MM.1S (cell line): ENCODE measurements at places on chromosomes 5 and 9.

DNA sequence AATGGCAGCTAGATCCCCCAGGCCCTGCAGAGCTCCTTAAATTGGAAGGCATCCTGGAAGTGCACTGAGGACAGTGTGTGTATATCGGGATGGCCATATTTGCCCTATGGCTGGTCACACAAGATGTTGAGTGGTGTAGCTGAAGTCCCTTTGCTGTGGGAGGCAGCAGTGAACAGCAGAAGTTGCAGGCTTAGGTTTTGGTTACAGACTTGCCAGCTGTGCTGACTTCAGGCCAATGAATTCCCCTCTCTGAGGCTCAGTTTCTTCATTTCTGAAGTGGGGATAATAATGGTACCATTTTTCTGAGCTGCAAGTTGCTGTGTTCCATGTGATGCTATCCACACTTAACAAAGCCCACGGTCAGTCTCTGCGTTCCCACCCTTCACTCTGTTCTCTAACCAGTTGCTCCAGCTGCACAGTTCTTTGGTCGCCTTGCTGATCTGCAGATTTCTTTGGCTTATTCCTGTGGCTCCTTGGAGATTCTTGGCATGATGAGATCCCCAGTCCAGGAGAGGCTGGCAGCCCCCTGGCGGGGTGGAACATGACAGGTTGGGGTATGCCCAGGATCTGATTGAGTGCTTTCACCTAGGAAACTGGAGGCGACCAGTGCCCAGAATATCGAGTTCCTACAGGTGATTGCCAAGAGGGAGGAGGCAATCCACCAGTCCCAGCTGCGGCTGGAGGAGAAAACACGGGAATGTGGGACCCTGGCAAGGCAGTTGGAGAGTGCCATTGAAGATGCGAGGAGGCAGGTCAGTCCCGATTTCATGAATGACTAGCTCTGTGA is 6.5 kb upstream of the GLE1 start:
- no peak for DNase-seq

DNA sequence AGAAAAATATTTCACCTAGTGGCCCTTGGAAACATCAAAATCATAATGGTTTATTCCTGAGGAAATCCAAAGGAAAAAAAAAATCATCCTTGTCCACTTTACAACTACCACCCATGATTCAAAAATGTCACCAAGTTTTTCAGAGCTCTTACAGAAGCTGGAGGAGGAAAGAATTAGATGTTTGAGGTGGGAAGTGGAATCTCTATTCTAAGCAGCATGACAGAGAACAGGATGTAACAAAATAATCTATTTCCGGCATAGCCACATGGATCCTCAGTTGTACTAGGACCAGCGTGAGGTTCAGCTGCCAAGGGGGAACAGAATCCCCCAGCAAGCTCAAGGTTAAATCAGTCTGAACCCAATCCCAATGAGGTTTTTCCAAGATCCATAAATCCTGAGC is 40.2 kb downstream of the FBXW11 start:
- no peak for DNase-seq

- DNase-seq, result no peak
Observed at GRCh38 chr5:120304663-120305062, 159.4 kb upstream of the PRR16 start.

DNA sequence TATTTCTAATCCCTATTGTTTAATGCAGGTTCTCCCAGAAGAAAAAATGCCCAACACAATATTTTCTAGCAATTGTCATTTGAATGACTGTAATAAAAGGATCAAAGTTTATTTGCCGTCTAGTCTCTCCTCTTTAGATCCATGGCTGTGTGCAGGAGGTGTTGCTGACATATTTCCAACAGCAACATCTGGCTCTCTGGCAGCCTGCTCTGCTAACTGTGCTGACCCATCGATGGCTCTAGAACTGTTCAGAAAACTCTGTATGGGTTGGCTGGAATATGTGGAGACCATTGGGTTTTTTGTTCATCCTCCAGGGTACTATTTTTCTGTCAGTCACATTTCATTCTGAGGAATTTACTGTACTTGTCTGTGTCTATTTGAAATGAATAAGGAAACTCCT is 202.0 kb upstream of the SLC27A6 start:
- no peak for DNase-seq

DNA sequence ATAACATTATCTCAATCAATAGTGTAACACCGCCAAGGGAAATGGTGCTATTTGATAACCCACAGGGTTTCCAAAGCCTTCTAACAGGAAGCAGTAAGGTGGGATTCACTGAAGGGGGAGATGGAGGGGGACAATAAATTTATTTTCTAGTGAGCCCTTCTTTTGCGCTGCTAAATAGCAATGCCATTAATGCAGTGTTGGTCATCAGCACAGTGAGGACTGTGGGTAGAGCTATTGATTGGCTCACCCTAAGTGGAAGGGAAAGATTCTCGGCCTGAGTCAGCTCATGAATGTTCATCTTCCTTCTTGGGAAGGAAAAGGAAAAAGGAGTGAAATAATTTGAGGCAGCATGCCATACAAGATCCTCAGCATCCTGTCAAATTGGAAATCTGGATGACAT is 25.4 kb downstream of the RGMB start:
- DNase-seq, result no peak

GRCh38 chr9:105198023-105198422 is 46.4 kb upstream of the SLC44A1 start:
- no peak for DNase-seq

GRCh38 chr9:126326228-126327005 is at the start of gene MVB12B:
MVB12B (plus strand) TSS chr9:126326829; CDS start chr9:126326930, 101 bp downstream.
- peak; percentile 38 for DNase-seq

- no peak for DNase-seq
Observed at GRCh38 chr5:148427370-148428042, 43.7 kb downstream of the FBXO38 start.

- DNase-seq, result no peak
Observed at GRCh38 chr5:83044926-83045325, 32.3 kb downstream of the TMEM167A start.

- DNase-seq, result no peak
Observed at GRCh38 chr9:14198841-14199455, 115.0 kb downstream of the NFIB start.
